Fibroblast of mammary gland (primary cell): ENCODE measurements at places on chromosomes 1 and 21.
A peak's percentile ranks its signal among the peaks of the same experiment; 100 is the strongest.

DNA sequence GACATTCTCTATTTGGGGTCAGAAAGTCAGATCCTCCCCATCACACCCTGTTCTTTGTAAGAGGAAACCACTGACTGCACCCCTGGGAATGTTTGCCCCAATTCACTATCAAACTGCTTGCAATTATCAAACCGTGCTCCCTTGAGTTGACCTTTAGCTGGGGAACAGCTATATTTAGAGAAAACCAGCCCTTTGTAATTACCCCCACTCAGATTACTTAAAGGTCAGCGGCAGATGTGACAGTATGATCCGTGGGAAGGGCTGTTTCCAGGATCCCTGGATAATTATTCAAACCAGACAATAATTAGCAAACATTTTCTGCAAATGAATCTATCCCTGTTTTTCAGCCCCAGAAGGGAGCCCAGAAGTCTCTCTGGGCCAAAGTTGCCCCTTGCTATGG is 242.7 kb downstream of the RRAGC start:
- DNase-seq: no peak

DNA sequence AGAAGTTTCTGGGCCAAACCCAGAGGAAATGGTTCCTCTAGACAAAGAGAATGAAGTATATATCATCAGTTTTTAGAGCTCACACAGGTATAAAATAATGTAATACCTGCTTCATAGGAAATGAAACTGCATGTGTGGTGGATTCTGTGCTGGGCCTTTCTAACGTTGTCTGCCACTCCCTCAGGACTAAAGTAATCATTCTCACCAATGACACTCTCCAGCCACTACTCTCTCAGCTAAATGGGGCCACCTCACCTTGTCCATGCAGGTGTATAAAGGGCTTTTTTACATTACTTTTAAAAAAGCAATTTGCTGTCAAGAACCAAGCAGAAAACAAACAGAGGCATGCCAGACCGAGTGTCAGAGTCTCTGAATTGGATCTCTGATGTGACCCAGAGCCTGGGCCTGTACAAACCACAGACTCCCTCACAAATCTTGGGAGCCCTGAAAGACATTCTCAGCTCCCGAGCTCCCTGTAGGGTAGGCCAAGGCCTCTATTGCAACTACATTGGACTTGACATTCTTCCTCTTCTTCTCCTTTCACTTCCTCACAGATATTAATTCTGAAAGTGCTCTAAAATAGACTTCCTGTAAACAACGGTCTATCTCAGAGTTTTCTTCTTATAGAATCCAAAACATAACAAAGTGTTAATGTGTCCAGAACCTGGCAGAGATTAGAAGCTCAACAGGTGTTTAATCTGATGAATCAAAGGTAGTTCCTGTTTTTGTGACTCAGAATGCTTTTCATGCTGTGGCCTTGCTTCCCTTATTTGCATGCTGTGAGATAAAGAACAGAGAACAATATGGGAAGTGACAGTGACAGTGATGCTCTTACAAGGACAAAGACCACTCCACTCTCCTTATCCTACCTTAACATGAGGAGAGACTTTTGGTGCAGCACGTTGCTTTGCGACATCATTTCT is 8.6 kb downstream of the AIM2 start:
- DNase-seq: no peak

DNA sequence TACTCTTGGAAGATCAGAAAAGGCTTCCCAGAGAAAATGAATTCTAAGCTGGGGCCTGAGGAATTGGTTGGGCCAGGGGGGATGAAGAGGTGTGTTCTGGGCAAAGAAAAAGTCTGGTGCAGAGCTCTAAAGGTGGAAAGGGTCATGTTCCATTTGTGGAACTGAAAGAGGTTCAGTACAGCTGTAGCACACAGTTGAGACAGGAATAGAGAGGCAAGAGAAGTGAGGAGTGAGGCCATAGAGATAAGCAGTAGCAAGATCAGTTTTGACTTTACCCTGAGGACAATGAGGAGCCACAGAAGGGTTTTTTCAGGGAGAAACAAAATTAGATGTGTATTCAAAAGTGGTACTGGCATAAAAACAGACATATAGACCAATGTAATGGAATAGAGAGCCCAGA is 30.3 kb upstream of the MUTYH start:
- no peak for DNase-seq

DNA sequence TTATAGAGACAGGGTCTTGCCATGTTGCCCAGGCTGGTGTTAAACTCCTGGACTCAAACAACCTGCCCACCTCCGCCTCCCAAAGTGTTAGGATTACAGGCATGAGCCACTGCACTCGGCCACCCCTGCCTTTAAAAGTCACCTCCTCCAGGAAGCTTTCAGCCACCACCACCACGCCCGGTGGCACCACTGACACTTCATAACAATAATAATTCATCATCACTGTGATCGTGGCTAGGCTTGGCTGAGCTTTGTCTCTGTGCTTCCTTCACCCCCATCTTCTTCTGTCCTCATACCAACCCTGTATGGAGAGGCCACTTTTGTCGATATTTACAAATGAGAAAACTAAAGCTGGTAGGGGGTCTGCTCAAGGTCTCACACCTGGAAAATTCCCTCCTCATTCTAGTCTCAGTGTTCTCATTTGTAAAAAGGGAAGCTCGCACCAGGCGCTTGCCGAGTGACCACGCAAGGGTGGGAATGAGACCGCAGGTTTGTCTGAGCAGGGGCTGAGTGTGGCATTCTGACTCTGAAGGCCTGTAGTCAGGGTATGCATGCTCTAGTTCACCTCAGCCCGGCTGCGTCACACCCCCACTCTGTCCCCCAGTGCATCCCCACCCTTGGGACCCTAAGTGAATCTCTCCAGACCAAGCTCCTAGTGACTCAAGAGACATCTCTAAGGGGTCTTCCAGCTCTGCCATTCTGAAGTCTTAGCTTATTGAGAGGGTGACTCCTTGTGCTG is 12.9 kb upstream of the EPHA2 start:
- DNase-seq: no peak

- no peak for DNase-seq
These were observed 73.6 kb downstream of the TPR start for GRCh38 chr1:186301448-186301847.

- DNase-seq: no peak
These were observed 13.7 kb upstream of the GUCA2A start for GRCh38 chr1:42178249-42178648.

GRCh38 chr21:15752763-15753407 is 23.1 kb downstream of the USP25 start:
- no peak for DNase-seq

GRCh38 chr1:28066393-28067154 is 21.8 kb downstream of the EYA3 start:
- DNase-seq: no peak

GRCh38 chr1:175287849-175288248 is 95.3 kb upstream of the KIAA0040 start:
- no peak for DNase-seq

- DNase-seq: peak; percentile 91
These were observed 52.7 kb upstream of the GRHL3 start for GRCh38 chr1:24266398-24266941.

DNA sequence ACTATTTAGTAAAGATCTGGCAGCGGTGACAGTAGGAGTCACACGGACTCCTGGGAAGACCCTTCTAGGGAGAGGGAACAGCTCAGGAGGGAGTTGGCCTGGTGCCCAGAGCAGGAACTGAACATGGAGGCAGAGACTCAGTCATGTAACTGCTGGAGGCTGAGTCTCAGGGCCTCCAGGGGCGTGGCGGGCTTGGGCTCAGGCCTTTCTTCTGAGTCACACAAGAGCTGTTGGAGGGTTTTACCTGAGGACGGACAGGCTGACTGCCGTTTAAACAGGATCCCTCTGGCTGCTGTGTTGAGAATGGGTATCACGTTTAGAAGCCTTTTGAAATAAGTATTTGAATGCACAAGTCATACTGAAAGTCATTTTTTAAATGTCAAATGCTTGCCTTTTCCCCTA is 7.2 kb upstream of the ETS2 start:
- no peak for DNase-seq

DNA sequence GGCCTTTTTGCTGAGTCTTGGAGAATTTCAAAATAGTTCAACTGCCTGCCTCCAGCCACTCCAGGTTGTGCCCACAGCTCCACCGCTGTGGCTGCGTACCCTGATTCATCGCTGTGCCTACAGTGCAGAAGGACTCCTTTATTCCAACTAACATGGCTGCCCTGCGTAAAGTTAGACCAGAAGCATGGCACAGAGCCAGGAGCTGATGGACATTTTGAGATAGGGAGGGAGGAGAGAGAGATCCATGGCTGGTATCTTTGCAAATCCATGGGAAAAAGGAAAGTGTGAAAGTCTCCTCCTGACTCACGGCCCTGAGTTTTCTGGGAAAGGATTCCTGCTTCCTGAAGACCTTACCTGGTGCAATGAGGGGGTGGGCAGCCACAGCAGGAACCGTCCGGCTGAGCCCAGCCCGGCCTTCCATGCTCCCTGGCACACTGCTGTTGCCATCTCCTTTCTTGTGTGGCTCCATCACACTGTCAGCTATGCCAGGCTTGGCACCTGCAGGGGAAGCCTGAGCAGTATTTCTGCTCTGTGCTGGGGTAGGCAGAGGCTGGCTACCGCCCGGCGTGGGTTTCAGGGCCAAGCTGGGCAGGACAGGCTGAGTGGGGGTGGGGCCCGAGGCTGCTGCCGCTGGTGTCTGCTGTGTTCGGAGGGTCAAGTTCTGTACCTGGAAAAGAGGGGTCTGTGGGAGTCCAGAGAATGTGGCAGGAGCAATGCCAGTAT is 46.0 kb upstream of the A3GALT2 start:
- DNase-seq: no peak

GRCh38 chr1:163766257-163766918 is 444.6 kb downstream of the NUF2 start:
- no peak for DNase-seq

GRCh38 chr1:94608852-94609530 is 67.4 kb upstream of the F3 start:
- no peak for DNase-seq

GRCh38 chr1:51514733-51515132 is 4.3 kb downstream of the EPS15 start:
- DNase-seq: no peak

DNA sequence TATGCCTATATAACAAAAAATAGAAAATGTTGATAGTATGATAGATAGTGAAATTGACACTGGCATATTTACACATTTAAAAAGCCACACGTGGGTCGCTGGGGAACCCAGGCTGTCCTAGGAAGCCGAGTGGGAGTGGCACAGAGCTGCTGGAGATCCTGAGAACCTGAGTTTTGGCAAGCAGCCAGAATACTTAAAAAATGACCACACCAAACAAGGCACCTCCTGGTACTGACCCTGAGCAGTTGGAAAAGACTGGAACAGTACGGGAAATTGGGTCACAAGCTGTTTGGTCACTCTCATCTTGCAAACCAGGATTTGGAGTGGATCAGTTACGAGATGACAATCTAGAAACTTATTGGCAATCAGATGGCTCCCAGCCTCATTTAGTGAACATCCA is 111.5 kb downstream of the ZFYVE9 start:
- no peak for DNase-seq

- DNase-seq: no peak
These were observed 45.7 kb downstream of the DISP3 start for GRCh38 chr1:11524465-11525150.

DNA sequence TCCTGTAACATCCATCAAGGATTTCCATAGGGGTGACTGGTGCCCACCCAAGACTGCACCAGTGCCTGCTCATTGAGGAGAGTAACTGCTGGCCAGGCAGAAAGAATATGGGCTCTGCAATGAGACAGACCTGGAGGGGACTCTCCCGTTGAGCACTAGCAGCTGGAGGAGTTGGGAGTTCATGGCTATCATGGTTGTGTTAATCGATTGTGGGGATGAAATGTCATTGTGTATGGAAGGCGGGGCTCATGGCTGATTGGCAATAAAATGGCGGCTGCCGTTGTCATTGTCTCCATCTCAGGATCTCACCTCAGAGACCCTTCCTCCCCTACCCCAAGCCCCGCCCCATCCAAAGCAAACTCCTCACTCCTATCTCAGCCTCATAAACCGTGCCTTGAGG is 3.9 kb downstream of the TMEM125 start:
- no peak for DNase-seq
